ENCODE measurements at places on chromosomes 1 and 21.

- no peak for DNase-seq
Measured at GRCh38 chr1:34578306-34578705, 176.5 kb upstream of the GJB5 start.

- no peak for DNase-seq
Measured at GRCh38 chr1:29757866-29758780, 521.8 kb downstream of the PTPRU start.

DNA sequence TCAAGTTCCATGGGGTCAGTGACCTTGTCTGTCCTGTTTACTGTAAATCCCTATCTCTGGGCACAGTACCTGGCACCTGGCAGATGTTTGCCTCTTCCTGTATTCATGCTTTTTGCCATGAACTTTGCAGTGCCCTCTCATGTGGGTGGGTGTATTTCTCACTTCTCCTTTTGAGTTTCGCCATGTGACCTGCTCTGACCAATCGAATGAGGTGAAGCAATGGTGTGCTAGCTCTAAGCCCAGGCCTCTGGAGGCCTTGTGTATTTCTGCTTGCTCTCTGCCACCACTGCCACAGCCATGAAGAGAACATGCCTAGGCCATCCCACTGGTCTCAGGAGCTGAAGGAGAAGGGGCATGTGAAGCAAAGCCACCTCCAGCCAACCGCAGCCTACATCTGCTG is 185.5 kb upstream of the ZC3H12A start:
- no peak for DNase-seq

GRCh38 chr21:26797878-26798456 is 47.2 kb downstream of the ADAMTS1 start:
- no peak for DNase-seq

DNA sequence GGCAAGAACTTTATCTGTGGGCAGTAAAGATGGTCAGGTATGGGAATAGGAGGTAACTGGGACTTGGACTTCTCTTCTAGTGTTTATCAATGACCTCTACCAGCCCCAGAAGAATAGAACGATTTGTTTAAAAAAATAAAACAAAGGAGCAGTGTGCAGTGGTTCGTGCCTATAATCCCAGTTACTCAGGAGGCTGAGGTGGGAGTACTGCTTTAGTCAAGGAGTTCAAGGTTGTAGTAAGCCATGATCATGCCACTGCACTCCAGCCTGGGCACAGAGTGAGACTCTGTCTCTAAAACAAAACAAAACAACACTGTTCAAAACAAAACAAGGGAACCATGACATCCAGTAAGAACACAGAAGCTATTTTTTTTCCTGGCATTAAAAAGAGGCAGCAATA is 4.3 kb downstream of the RNF19B start:
- DNase-seq = no peak

DNA sequence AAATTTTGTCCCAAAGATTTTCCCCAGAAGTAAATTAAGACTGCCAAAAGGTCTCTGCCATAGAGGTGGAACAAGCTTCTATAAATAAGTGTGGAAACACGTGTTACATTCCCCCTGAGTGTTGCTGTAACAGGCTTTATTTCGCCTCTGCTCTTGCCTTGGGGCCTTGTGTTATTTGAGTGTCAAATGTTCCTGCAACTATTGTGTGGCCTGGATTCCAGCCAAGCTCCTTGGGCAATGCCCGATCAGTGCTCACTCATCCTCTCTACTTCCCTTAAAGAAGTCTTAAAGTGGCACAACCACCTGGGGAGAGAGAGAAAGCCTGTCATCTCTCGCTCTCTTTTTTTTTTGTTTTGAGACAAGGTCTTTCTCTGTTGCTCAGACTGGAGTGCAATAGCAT is 156.7 kb downstream of the NR5A2 start:
- DNase-seq = peak; percentile 89

All from HT1080 (cell line).